ENCODE measurements at places on chromosomes 2 and 18. TPM values are rescaled to one million over a fixed set of nuclear protein-coding genes. Genes with fewer than 3 reads are reported as not detected.
A peak's percentile ranks its signal among the peaks of the same experiment; 100 is the strongest.

Gene LYPD1
- total RNA-seq: not detected

GRCh38 chr2:52961403-52961802 lies 806.2 kb upstream of the CHAC2 start:
- H3K4me3 ChIP-seq: no peak overlapping the region
- H3K36me3 ChIP-seq: no peaks in the 10 kb centered on the region
- no peak overlapping the region for H3K27ac ChIP-seq
- DNase-seq: no peak
- H3K4me1 ChIP-seq: peaks cover 5% of the 10 kb centered on the region

Gene NR4A2
- total RNA-seq: 2.6 TPM

Gene PGAP1
- 8.6 TPM for total RNA-seq

GRCh38 chr18:32483002-32483401 lies 12.3 kb upstream of the GAREM1 start:
- H3K36me3 ChIP-seq: no peaks in the 10 kb centered on the region
- H3K27me3 ChIP-seq: peaks cover 11% of the 10 kb centered on the region
- no peak for DNase-seq
- no peaks in the 10 kb centered on the region for H3K4me1 ChIP-seq
- H3K27ac ChIP-seq: no peak overlapping the region

Gene REG1B
- total RNA-seq: not detected

Gene CYRIA
- 1.2 TPM for total RNA-seq

Gene ITGA6
- total RNA-seq: 315 TPM

Gene MEIS1
- 4.4 TPM for total RNA-seq

DNA sequence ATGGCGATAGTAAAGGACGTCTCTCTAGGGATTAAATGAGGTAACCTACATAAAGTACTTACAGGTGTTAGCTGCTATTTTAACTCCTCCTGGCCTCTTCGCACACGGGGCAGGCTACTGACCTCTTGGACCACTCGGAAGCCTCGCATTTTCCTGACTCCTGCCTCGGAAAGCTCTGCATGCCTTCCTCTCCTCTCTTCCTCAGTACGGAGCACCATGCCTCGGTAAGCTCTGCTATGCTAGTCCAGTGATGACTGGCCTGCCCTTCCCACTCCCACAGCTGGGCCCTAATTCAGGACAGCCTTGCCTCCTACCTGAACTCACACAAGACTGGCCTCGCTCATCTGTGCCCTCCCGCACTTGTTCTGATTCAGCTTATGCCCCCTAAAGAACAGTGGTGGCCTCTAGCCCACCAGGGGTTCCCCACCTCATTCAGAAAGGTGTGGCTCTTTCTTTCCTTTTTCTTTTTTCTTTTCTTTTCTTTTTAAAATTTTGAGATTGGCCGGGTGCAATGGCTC lies 22.7 kb upstream of the HPCAL1 start:
- peaks cover 39% of the 10 kb centered on the region for H3K4me1 ChIP-seq
- DNase-seq: no peak
- H3K27me3 ChIP-seq: no peaks in the 10 kb centered on the region
- H3K27ac ChIP-seq: no peak overlapping the region
- H3K4me3 ChIP-seq: no peak overlapping the region

Gene VAPA
- 247 TPM for total RNA-seq

DNA sequence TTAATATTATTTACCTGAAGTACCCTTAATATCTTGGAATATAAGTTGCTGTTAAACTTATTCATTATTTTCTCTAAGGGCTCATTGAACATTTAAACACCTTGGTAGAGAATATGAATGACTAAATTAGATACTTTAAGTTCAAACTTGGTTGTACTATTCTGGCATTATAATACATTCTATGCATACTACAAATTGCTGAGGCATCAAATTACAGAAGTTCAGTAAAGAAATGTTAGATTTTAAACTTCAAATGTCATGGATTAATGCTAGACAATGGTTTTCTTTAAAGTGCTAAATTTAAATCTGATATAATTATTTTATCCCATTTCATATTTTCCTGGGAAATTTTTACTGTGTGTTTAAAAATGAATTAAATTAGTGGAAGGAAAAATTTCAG lies 63.1 kb downstream of the CDCA7 start:
- no peak overlapping the region for H3K27ac ChIP-seq
- H3K36me3 ChIP-seq: no peaks in the 10 kb centered on the region
- no peak overlapping the region for H3K4me3 ChIP-seq
- no peak for DNase-seq
- H3K27me3 ChIP-seq: peaks cover 30% of the 10 kb centered on the region
- peaks cover 14% of the 10 kb centered on the region for H3K4me1 ChIP-seq

Gene GRHL1
- total RNA-seq: 2.0 TPM

GRCh38 chr2:71730785-71731383 lies 277.5 kb downstream of the DYSF start:
- H3K4me1 ChIP-seq: no peaks in the 10 kb centered on the region
- no peak overlapping the region for H3K27ac ChIP-seq
- H3K36me3 ChIP-seq: no peaks in the 10 kb centered on the region
- no peak overlapping the region for H3K4me3 ChIP-seq
- no peak for DNase-seq

DNA sequence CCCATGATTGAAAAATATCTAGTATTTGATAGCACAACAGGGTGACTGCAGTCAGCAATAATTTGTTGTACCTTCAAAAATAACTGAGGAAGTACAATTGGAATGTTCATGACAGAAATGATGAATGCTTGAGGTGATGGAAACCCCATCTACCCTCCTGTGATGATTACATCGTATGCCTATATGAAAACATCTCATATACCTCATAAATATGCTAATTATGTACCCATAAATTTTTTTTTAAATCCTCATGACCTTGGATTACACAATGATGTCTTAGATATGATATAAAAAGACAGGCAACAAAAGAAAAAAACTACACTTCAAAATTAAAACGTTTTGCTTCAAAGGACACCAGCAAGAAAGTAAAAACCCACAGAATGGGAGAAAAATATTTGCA lies 1.4 kb upstream of the POLR1B start:
- H3K4me3 ChIP-seq: no peak overlapping the region
- H3K36me3 ChIP-seq: no peaks in the 10 kb centered on the region
- no peaks in the 10 kb centered on the region for H3K27me3 ChIP-seq
- H3K4me1 ChIP-seq: peaks cover 4% of the 10 kb centered on the region
- no peak overlapping the region for H3K27ac ChIP-seq

GRCh38 chr2:88265352-88266303 lies 95.5 kb downstream of the THNSL2 start:
- H3K27me3 ChIP-seq: no peaks in the 10 kb centered on the region
- peaks cover 7% of the 10 kb centered on the region for H3K4me1 ChIP-seq
- peak; percentile 65 for DNase-seq
- no peak overlapping the region for H3K4me3 ChIP-seq

Gene NEB
- total RNA-seq: 1.2 TPM

- H3K4me1 ChIP-seq: peaks cover 21% of the 10 kb centered on the region
- H3K27me3 ChIP-seq: no peaks in the 10 kb centered on the region
Observed at GRCh38 chr2:205757271-205757670, 75.0 kb downstream of the NRP2 start.

DNA sequence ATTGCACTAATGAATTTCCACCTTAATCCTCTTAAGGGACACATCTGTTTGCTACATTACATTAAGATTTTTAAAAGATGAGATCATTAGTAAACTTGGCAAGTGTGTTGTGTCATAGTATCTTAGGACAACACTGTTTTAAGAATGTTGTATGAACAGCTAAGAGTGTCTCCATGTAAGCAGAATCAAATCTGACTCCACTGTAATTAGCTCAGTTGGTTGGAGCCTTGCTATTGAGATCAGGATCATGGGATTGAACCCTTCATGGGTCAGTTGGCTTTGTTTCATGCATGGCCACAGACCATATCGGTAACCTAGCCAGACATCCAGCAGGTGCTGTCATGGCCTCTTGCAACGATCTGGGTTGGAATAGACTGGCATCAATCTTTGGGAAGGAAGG lies 5.2 kb downstream of the FHOD3 start:
- no peak for DNase-seq
- H3K36me3 ChIP-seq: no peaks in the 10 kb centered on the region
- H3K4me3 ChIP-seq: no peak overlapping the region

Data from MCF 10A (cell line).